ENCODE measurements at places on chromosomes 11 and 22.

DNA sequence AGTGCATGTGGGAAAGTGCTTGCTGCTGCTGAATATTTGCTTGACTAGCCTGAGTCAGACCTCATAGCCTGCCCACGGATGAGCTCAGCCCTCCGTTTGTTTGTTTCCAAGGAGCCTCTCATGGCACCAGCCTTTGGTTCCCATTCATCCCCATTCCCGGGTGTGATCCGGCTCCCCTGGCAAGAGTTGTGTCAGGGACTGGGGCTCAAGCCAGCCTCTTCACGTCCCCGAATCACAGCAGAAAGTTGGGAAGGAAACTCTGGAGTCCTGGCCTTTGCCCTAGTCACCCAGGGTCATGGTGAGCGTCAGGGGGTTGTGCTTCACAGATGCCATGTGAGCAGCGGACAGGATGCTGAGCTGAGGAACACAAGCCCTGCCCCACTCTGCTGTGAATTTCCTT, 13.8 kb downstream of the SEC14L3 start:
- DNase-seq: no peak

DNA sequence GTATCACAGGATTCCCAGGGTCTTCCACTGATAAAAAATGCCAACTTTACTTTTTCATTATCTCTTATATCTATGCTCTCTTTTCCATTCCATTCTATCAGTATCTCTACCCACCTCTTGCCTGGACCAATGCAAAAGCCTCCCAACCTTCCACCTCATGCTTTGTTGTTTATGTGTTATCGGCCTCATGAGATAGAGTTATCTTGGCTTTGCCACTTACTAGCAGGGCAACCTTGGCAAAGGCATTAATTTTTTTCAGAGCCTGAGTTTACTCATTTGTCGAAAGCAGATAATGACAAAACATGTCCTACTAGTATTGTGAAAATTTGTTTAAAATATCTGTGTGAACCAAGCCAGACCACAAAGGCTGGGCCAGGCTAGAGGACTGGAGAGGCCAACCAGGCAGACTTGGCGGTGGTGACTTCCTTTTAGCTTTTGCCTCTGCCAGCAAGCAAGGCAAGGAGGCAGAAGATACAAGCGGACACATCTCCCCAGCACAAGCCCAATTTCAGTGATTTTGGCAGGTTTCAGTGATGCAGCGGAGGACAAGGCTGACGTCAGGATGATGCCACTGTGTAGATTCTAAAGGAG, 106.9 kb downstream of the ADAMTS15 start:
- DNase-seq: no peak

DNA sequence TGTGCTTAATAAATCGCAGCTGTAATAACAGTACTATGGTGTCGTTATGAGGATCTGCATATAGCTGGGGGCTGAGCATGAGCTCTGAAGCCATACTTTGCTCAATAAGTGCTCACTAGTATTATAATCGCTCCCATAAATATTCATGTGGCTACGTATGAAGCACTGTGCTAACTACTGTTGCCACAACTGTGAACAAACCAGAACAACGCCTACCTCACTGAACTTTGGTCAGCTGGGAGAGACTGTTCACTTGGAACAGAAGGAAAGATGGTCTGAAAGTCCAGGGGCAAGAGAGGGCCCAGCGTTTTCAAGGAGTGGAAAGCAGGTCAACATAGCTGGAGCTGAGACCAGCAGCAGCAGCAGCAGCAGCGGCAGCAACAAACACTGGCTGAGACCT, 141.6 kb downstream of the EFCAB6 start:
- no peak for DNase-seq

- DNase-seq: no peak
Measured at GRCh38 chr22:29833392-29833965, 4.6 kb downstream of the ASCC2 start.

- DNase-seq: no peak
Measured at GRCh38 chr11:11640152-11640551, 18.3 kb upstream of the GALNT18 start.

DNA sequence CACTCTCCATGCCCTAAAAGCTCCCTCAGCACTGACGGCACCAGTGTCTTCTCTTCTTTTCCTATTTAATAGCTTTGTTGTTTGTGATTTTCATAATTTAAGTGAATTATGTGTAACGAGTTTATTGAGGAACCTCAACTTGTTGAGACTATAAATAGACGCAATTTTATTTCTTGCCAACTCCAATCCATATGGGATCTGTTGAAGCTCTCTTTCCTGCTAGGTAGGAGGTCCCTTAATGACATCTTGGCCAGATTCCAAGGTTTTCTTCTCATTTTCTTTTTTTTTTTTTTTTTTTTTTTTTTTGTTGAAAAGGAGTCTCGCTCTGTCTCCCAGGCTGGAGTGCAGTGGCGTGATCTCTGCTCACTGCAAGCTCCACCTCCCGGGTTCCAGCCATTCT, 14.2 kb downstream of the RTL6 start:
- DNase-seq: no peak

DNA sequence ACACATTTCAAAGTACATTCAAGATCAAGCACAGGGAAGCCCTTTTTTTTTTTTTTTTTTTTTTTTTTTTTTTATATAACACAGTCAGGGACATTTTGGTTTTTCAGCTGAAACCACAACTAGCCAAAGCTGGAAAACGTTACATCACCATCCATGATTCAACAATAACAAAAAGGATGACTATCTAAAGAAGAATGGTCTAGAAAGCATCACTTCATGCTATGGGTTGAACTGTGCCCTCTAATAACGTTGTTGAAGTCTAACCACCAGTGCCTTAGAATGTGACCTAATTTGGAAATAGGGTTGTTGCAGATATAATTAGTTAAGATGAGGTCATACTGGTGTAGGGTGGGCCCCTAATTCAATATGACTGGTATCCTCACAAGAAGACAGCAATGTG, 46.6 kb downstream of the MTMR2 start:
- no peak for DNase-seq

DNA sequence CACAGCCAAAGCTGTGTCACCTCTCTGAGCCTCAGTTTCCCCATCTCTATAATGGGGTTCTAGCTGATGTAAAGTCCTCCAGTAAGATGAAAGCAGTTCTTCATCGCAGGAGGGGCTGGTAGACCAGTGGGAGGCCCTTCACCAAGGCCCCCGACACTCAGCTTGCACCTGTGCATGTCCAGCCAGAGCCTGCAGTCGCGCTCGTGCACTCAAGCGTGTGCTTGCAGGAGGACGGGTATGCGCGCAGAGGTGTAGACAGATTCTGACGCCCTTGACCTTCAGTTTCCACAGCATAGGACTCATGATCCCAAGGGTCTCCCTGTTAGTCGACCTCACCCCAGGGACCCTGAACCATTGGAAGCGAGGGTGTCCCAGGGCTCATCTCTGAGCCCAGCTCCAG, 633.7 kb downstream of the TBC1D22A start:
- no peak for DNase-seq

- no peak for DNase-seq
Measured at GRCh38 chr11:65056999-65057398, 1.4 kb downstream of the NAALADL1 start.

GRCh38 chr11:57680552-57680874, 12.6 kb downstream of the ZDHHC5 start:
- no peak for DNase-seq

DNA sequence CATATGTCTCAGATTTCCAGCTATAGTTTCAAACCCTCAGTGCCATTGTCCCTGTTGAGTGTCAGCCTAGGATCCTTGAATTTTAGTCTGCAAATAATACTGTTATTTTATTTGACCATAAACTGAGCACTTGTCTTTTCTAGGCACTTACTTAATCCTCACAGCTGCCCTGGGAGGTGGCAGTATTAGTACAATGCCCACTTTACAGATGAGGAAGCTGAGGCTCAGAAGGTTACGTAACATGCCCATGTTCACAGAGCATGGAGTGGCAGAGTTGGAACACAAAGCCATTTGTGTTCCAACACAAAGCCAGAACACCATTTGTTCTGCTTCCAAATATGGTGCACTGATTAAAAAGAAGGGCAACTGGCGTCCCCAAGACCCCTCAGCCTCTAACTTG, 38.2 kb upstream of the ALX4 start:
- no peak for DNase-seq

GRCh38 chr11:121244884-121245283, 47.7 kb upstream of the SC5D start:
- DNase-seq: no peak
